HS-5 (cell line): ENCODE measurements at places on chromosomes 3 and 15.
A peak's percentile ranks its signal among the peaks of the same experiment; 100 is the strongest.

- DNase-seq, result no peak
These were observed 12.0 kb upstream of the GNB4 start for GRCh38 chr3:179463319-179463718.

- peak; percentile 49 for DNase-seq
These were observed 121.4 kb downstream of the FAM43A start for GRCh38 chr3:194806991-194807630.

DNA sequence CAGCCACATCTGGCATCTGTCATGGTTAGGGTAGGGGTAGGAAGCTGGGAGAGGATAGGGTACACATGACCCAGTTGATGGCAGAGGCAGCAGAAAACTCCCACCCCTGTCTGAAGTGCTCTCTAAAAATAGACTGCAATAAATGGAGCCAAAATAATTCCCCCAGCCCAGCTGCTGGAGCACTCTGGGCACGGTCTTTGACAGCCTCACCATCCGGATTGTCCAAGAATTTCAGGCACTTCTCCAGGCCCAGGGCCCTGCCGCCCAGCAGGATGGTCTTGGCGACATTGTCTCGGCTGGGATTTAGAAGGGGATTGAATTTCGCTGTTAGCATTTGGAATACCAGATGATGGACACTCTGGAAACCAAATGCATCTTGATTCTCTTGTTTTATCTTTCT lies 103.7 kb downstream of the IQSEC1 start:
- no peak for DNase-seq

- DNase-seq, result no peak
These were observed 1158.8 kb downstream of the IGSF11 start for GRCh38 chr3:117875887-117876286.

DNA sequence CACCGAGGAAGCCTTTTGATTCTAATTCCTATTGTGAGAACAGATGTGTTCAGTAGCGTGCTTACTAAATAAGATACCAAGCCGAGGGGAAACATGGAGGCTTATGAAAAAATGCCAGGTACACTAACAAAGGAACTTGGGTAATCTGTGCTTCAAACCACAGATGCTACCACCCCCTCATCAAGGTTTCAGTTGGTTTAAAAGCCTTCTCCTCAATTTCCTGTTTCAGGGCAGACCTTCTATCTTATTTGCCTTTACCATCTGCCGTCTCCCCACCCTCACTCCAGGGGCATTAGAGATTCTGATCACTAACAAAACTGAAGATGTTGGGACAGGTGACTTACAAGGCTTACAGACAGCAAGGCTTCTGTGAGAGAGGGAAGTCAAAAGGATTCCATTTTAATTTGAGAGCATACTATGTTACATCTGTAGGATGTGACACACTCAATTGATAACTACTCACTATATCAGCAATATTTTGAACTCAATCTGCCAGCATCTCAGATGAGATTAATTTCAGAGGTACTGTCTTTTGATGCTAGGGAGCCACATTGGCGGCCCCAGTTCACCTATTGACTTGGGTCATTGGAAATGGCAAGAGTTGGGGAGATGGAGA lies 60.6 kb upstream of the PLCL2 start:
- no peak for DNase-seq

- no peak for DNase-seq
These were observed 25.6 kb downstream of the DUSP7 start for GRCh38 chr3:52030714-52031310.

DNA sequence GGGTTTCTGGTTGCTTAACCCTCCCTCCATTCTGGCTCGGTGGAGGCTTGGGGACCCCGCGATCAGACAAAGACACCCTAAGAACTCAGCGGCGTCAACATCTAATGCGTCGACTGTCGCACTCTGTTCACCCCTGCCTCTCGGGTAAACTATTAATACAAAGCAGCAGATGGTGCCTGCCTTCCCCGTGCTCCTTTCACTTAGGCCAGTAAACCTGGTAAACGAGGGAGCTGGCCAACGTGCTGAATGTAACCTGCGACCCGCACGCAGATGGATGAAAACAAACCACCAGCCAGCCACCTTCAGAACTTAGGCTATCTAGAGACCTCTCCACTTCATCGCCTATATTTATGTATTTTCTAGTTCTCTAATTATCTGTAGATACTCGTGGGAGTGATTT lies 848 bp upstream of the CADPS start:
- DNase-seq, result no peak

- DNase-seq, result no peak
These were observed 79.3 kb downstream of the CHSY1 start for GRCh38 chr15:101172501-101173071.

DNA sequence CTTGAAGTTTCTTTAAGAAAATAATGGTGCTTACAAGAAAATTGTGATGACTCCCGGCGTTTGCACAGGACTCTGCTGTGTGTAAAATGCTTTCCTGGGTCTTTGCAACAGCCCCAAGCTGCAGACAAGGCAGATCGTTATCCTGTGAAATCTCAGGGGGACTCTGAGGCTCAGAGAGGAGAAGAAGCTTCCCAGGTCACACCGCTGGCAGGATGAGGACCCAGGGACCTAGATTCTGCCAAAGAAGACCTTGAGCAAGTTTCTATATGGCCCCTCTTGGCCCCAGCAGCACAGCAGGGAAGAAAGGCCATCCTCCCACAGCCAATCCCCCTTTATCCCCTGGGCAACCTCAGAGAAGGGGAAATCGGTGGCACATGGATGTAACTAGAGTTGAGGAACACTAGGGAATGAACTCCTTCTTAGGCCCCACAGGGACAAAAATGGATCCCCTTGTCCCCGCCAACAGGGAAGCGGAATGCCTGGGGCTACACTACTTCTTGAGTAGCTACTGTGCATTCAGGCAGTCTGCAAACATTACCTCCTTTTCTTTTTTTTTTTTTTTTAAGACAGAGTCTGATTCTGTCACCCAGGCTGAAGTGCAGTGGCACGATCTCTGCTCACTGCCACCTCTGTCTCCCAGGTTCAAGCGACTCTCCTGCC lies 72.8 kb downstream of the CPN2 start:
- no peak for DNase-seq

DNA sequence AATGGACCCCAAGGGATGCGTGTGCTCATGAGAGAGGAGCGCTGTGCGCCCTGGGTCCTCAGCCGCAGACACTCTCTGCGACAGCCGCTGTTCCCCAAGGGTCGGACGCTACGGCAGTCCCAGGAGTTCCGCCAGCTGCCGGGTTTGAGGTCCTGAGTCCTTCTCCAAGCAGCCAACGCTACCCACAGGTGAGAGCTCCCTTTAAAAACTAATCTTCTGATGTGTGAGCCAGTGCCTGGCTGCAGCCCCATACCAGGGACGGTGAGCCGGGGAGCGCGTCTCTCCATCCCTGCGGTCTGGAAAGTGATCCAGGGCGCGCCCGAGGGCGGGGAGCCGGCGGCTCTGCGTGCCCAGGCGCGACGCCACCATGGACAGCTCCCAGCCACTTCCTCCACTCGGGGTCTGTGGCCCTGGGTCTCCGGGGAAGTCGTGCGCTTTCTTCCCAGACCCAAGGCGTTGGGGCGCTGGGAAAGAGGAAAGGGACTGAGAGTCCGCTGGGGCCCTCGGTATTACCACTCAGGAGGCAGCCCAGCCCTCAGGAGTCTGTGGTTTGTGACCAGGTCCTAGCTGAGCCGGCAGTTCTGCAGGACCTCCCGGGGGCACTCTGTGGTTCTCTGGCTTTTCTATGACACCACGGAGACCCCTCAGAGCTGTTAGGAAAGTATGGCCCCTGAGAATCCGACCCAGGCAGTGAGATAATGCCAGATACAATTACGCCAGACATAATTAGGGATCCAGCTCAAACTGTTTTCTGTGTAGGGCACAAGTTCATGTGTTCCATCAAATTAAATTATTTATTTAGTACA lies 1.4 kb downstream of the CEMIP start:
- no peak for DNase-seq

- no peak for DNase-seq
These were observed 196.5 kb upstream of the ATP11B start for GRCh38 chr3:182596676-182597410.

DNA sequence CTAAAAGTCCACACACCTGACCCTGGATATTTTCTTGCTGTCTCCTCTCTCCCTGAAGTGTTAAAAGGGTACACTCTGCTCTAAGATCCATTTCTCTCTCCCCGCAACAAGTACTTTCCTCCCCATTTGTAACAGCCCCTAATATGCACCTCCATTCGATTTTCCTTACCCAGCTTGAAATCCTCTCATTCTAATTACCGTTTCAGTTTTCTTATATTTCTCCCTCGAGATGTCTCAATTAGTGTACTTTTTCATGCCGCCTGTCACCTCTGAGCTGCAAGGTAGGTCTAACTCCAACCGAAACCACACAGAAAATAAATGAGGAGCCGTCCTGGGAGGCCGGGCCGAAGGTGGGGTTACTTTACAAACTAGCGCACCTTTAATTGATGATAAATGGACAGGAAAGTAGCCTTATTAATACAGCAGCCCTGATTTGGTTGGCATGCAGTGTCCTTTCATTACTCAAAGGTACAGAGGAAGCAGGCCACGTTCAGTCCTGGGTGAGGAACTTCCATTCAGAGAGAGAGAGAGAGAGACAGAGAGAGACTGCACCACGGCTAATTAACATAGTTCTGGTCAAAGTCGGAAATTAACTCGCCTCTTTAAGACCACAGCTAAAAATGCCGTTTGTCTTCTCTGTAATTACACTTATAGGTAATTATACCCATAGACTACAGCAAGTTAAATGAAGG lies 319.9 kb downstream of the ARRDC4 start:
- DNase-seq, result no peak

DNA sequence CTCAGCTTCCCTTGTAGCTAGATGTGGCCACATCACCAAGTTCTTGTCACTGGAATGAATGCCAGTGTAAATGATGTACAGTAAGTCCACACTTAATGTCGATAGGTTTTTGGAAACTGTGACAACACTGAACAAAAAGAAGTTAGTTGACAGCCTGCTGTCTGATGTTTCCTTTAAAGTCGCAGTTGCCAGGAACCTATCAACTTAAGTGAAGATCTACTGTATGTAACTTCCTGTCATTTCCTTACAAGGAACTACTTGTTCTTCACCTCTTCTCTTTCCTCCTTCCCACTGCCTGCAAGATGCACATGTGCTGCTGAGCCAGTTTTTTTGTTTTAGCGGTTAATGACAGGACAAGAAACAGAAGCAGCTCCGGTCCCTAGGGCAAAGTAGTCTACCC lies 44.6 kb downstream of the HDGFL3 start:
- no peak for DNase-seq

- DNase-seq, result no peak
These were observed 453.2 kb downstream of the EPHB1 start for GRCh38 chr3:135248213-135248612.

GRCh38 chr3:42402394-42403096 lies 7.9 kb downstream of the LYZL4 start:
- no peak for DNase-seq

- no peak for DNase-seq
These were observed 113.2 kb upstream of the MYO5C start for GRCh38 chr15:52408823-52409222.

GRCh38 chr3:15261274-15261673 lies 55.2 kb downstream of the CAPN7 start:
- DNase-seq, result no peak

- DNase-seq, result no peak
These were observed 2.3 kb upstream of the TLR9 start for GRCh38 chr3:52227766-52228165.

DNA sequence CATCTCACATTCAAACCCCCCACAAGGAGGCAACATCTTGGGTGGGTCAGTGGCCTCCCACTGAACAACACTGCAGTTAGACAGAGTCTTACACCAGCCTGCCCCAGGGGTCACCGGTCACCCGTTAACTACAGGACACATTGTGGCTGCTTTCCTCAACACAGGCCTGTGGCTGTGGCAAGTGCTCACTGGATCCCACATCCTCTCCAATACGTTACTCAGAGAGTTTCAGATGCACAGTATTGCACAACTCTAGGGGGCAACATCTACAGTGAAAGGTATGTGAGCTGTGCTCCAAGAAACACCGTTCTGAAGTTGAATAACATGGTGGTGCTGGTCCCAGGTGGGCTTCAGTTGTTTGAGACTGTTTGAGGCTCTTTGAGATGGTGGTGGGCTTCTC lies 41.0 kb downstream of the CTDSPL start:
- no peak for DNase-seq

DNA sequence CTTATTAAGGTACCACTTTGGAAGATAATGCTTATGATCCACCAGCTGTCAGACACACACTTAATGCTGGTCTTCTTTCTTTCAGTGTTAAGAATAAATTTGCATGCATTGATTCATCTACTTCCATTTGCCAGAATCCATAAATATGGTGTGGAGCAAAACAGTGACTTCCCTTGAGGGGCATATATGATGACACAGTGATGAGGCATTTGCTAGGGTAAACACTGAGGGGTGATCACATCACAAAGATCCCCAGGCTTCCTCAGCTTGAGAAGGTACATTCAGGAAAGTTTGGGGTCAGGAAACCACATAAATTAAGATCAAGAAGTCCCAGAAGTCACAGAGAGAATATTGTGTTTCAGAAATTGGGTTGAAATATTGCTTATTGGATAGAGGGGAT lies 9.9 kb upstream of the ZBED2 start:
- peak; percentile 49 for DNase-seq

DNA sequence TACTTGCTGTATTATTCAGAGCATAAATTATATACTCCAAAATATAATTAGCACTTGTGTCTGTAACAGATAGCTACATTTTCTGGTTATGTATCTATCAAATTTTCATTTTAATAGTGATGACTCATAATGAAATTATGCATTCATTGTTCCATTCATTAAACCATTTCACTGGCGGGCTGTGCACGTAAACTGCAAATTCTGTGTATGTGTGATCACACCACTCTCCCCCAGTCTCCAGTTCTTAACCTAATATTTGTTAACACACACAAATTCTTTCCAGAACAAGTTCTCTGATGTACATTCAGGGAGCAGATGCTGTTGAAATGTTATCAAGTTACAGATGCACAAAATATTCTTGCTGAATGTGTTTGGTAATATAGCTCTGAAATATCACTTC lies 3.8 kb upstream of the KCNMB2 start:
- DNase-seq, result no peak

- DNase-seq, result peak; percentile 60
These were observed 90.5 kb upstream of the MYRIP start for GRCh38 chr3:39718674-39719595.

DNA sequence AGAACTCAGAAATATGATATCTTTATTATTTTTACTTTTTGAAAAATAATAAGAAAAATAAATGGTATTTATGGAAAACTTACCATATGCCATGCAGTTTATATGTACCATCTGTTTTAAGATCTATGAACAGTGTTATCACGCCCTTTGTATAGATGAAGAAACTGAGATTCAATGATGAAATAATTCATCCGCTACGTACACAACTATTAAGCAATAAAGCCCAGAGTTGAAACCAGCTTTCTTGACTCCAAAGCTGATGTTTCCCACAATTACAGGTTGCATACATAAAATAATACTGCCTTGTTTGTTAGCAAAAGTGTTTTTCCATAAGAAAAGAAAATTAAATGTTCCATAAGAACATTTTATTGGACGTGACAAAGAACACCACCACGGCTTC lies 67.2 kb upstream of the BCL6 start:
- no peak for DNase-seq

GRCh38 chr3:105137911-105138310 lies 228.8 kb upstream of the ALCAM start:
- DNase-seq, result no peak
